Stimulated activated CD4-positive, alpha-beta T cell treated with anti-CD3 and anti-CD28 coated beads, Interleukin-15, amount 100 ng/mL, for 1 hour (primary cell): ENCODE measurements at places on chromosomes 13 and 19.

- DNase-seq, result no peak
Measured at GRCh38 chr13:61774903-61775302, 359.3 kb upstream of the PCDH20 start.

- no peak for DNase-seq
Measured at GRCh38 chr13:30496147-30496546, 30.4 kb upstream of the HMGB1 start.

DNA sequence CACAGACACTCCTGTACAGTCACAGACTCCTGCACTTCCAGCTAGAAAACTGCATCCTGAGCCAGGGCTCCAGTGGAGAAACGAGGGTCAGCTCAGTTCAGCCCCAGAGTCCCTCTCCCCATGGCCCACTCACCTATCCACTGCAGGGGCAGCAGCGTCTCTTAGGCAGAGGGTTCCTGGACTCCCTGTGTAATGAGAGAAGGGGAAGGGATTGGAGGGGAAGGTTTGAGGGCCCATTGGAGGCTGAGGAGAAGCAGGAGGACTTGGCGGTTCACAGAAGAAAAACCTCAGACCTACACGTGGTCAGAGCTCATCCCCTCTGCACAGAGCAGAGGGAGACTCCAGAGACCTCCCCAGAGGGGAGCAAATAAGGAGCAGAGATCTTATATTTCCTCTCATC lies 9.2 kb upstream of the CEACAM18 start:
- no peak for DNase-seq

GRCh38 chr13:30142486-30143211 lies 164.7 kb downstream of the KATNAL1 start:
- DNase-seq, result no peak

DNA sequence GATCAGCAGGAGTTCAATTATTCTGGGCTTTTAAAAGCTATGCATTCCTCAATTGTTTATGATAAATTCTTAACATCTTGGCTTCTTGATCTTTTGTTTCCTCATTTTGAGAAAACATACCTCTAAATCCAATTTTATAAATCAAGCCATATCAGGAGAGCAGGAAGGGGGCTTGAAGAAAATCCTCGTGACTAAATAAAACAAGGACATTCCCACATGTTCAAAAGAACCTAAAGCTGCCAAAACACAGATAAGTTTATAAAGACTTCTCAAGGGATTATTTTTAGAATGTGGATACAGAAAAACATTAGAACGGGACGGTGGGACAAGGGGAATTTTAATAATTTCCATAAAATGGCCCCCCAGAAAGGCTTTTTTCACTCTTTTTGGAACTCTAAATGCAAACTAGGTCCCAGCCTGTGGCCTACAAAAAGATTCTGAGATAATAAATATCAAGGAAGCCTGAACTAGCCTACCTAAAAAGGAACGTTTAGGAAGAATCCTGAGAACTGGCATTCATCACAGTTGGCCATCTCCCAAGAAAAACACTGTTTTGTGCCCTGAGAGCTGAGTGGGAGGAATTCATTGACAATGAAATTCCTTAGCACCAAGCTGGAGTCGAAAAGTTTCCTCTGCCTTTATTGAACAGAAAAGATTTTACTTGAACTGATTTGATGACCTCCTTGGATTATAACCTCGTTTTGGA lies 30.1 kb downstream of the ZAR1L start:
- no peak for DNase-seq

GRCh38 chr19:14271840-14272239 lies 65.9 kb upstream of the ADGRL1 start:
- DNase-seq, result no peak
